GM18507 (cell line): ENCODE measurements at places on chromosomes 12 and 14.

DNA sequence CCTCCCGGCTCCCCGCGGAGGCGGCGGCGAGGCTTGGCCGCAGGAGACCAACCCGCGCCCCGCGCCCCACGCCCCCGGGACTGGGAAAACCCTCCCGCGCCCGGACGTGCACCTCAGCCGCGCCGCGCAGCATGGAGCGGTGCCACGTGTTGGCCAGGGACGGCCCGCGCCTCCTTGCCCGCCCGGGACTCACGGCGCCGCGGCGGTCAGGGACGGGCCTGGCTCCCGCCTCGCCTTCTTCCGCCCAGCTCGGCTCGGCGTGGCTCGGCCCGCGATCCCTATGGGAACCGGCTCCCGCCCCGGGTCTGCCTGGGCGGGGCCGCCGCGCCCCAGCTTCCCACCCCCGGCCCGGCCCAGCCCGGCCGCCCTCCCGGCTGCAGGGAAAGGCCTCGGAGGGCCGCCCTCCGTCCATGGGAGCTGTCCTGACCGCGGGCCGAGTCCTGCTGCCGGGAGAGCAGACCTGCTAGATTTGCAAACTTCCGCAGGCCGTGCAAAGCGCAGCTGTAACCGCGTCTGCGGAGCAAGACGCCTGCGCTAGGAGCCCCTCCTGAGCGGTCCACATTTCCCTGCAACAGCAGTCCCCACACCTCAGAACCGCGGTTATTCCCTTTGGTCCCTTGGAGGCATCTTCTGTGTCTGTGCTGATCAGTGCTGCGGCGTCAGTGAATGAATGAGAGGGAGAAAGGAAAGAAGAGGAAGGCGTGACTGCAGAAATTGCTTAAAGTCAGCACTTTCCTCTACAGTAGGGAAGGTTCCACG is at the start of gene CDKL1:
CDKL1 (minus strand) TSS at position 251 of the 759 bp plus-strand sequence. CDS start 1,013 bp downstream, outside the sequence.
- DNase-seq, result peak; percentile 33

- DNase-seq, result no peak
Measured at GRCh38 chr12:116210762-116211161, 66.7 kb downstream of the MED13L start.

GRCh38 chr12:105331805-105332251 is 1.3 kb downstream of the C12orf75 start:
- no peak for DNase-seq

- no peak for DNase-seq
Measured at GRCh38 chr12:110227138-110227537, 53.9 kb upstream of the ATP2A2 start.

- no peak for DNase-seq
Measured at GRCh38 chr12:10358131-10358530, 31.7 kb downstream of the KLRK1 start.

DNA sequence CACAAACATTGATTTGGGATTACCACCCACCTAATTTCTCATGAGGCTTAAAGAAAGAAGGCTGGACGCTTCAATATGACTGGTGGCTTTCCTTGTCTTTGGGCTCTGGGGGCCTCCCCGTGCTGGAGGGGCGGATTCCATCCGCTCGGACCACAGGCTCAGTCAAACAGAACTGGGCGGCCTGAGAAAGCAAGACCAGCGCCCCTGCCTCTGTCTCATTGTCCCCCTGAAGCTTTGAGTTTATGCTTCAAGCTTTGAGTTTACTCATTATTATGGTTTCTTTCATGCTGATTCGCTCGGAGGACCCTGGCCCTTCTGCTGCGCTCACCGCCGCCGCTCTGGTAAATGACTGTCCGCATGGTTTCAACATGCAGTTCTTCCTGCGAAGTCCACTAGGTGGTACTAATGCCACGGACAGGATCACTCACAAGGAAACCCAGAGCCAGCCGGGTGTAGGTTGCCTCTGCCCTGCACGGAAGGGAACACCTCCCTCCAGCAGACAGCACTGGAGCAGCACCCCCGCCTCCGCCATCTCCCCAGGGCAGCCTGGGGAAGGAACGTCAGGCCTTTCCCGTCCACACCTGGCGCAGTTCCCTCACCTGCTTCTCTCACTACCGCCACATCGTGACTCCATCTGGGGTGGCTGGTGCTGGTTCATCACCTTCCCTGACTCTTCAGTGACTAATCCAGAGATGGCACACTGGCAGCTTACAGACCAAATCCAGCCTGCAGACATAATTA is 13.2 kb upstream of the TIGAR start:
- no peak for DNase-seq
